Stimulated activated CD8-positive, alpha-beta memory T cell treated with anti-CD3 and anti-CD28 coated beads, Interleukin-12 subunit alpha, Interleukin-12 subunit beta, amount 100 ng/mL, for 4 hours (primary cell): ENCODE measurements at places on chromosomes 13 and 19.

DNA sequence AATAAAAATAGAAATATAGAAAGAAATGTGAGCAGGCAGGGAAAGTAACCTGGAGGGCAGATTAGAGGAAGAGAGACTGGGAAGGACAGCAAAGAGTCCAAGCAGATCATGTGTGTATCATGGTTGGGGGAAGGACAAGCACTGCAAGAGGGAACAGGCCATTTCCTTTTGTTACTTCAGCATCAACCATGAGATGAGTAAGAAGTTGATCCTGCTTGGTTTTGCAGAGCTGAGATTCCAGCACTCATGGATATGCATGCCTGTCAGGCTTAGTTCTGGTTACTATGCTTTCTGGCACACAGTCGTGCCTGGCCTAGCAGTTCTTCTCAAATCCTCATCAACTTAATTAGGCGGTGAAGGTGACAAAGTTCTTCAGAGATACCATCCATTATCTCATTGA is 18.1 kb downstream of the NALCN start:
- no peak for DNase-seq

DNA sequence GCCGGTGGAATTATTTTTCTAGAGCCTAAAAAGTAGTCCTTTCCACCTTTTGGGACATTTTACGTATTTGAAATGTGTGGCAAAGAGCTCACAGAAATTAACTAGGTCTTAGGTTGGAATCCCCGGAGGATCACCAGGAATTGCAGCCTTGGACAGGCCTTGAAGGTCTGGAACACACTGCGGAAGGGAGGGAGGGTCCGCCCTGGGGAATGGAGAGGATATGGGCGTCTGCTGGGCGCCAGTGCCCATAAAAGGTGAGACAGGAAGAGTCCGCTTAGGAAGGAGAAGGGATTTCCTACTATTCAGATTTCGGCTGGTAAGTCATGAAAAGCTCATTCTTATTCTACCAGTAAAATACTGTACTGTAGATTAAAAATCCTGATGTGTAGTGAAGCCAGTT is 111.9 kb downstream of the COL4A2 start:
- no peak for DNase-seq

DNA sequence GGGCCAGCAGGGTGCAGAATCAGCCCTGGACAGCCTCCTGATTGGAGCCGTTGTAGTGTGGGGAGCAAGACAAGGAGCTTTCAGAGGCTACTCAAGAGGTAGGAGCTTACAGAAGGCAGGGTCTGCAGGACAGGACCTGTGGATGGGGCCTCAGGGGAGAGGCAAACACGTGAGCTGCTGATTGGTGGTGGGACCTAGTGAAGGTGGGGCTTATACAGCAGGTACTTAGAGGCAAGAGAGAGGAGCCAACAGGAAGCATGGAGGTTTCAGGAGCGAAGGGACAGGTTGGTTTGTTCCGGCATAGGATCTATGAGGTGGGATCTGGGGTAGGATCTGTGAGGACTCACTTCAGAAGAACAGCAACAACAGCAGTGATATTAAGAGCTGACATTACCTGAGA is 32.4 kb downstream of the ZSWIM4 start:
- no peak for DNase-seq

DNA sequence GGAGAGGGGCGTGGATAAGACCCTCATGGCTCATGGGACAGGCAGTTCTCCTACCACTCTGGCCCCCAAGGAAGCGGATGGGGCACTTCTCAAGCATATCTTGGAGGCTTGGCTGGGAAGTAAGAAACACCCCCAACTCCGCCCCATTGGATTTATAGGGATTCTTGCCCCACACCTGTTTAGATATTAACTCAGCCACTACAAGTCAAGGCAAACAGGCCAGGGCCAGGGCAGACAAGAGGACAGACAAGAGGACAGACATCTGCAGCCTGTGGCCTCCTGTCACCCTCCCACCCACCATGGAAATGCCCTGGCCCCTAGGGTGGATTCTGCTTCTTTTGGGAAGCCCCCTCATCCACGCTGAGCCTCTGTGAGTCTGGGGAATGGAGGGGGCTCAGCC is 24.1 kb downstream of the RDH8 start:
- DNase-seq = no peak

- no peak for DNase-seq
Measured at GRCh38 chr13:106911627-106912026, 343.7 kb upstream of the ARGLU1 start.

DNA sequence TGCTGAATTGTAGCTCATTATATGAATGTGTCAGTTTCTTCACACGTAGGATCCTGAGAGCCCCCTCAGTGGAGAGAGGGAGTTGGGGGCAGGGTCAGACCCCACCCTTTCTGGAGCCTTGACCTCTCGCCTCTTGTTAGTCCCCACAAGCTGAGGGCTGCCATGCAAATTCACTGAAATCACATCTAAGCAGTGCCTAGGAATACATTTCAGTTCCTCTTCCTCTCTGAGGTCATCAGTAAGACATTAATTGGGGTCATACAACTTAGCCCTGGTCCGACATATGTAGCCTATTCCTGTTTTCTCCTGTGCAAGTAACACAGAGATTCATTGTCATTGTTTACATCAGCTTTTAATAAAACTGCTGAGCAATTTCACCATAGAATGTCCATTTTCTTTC is 30.0 kb downstream of the MYO9B start:
- DNase-seq = no peak

DNA sequence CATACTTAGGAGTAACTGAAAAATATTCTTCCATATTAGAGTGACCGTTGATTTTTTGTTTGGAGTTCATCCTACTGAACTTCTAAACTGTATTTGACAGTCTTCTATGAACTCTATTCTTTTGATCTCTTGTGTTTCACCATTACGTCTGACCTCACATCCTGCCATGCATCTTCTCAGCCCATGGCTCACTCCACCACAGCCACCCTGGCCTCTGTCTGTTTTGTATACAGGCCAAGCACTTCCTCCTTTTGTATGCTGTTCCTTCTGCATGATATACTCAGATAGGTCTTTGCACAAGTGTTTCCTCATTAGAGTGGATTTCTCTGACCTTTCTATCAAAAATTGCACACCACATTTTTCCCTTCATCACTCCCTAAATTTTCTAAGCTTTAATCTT is 119.9 kb downstream of the MAB21L1 start:
- DNase-seq = no peak

DNA sequence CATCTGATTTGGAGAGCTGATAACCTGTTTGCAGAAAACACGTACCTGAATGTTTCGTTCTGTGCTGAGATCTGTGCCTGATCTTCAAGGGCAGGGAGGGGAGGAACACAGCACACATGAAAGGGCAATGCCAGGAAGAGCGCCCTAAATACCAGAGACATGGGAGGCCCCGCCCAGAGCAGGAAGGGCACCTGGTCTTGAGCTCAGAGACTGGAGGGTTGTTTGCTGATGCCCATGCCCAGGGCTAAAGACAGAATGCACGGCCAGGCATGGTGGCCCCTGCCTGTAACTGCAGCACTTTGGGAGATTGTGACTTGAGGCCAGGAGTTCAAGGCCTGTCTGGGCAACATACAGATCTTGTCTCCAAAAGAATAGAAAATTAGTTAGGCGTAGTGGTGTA is 183.2 kb downstream of the TUBA3C start:
- no peak for DNase-seq

DNA sequence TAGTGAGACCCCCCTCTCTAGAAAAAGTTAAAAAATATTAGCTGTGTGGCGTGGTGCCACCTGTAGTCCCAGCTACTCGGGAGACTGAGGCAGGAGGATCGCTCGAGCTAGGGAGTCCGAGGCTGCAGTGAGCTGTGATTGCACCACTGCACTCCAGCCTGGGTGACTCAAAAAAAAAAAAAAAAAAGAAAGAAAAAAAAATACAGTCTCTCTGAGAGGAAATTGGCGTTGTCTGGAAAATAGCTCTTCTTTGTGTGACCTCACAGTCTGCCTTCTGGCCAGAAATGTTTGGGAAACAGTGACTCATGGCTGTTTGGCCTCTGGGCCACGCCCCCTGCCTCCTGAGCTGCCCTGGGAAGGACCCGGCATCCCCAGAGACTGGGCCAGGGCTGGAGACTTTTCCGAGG is 10.7 kb downstream of the MARCHF2 start:
- DNase-seq = no peak

DNA sequence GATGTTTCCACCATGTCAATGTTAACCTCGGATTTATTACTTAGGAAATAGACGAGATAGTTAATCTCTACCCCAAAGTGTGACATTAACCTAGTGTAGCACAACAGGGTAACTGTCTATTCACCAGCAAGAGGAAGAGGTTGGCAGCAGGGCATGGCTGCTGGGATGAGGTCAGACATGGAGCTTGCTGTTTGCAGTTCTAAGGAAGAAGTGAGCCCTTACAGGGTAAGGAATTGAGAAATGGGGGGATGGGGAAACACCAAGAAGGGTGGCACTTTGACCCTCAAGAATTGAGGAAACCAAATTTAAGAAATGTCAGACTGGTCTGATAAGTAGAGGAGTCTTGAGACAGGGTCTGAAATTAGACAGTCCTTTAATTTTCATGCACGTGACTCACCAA is 62.4 kb downstream of the MBD3L2B start:
- DNase-seq = no peak

DNA sequence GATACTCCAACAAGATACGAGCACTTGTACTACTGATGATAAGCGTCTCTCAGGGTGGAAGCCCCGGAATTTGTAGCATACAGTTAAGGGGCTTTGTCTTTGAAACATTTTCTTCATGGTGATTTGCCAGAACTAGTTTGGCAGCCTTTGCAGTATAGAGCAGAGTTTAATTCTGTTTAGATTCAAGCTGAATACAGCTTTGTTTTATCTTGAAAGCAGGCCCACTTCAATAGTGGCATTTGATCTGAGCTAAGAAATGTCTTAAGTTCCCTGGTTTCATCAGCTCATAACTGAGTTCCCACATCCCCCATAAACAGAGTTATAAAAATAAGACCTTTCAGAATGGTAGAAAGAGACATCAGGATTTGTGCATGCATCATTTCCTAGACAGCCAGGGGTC is 125.9 kb downstream of the MIPEP start:
- no peak for DNase-seq
